Caudate nucleus (tissue), 63 donors: ENCODE measurements at places on chromosomes 12 and 14.

DNA sequence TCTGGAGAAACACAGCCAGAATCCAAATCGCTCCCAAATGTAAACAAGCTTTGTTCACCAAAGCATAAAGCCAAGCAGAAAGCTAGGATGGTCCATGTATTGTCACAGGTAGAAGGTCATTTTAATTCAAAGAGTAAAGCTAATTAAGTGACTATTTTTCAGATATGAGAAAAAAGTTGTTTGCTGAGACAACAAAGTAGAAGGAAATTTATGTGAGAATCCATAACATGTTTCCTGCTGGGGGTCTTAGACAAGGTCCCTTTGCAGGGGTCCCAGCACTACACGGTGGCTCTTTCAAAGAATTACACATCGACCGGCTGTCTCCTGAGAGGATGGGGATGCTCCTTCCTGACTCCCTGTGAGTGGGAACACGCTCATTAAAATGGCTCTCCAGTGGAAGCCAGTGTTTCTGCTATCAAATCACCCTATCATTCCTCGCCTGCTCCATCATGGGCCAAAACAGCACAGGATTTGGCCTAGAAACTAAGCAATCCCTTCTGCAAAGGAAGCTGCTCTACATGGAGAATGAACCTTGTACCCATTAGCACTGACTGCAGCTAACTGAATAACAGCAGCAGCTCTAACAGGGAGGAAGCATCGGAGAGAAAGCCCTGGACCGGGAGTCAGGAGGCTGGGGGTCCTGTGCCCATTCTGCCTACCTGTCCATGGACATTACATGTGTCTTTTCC is 175.3 kb downstream of the STXBP6 start:
- no peak for DNase-seq

DNA sequence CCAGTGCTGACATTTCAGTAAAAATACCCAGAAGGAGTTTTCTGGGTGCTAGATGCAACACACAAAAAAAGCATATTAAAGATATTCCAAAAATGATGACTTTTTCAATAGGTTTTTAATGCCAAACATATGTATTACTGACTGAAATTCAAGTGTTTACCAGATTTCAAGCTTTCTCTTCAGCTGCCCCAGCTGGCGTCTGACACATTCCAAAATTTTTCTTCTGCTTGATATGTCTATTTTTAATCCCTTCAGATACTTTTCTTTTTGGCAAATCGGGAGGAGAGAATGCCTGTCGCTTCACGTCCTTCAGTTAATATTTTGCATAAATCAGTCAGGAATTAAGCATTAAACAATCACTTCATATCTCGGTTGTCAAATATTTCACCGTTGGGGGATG is 7.1 kb upstream of the CCDC60 start:
- DNase-seq, result no peak

DNA sequence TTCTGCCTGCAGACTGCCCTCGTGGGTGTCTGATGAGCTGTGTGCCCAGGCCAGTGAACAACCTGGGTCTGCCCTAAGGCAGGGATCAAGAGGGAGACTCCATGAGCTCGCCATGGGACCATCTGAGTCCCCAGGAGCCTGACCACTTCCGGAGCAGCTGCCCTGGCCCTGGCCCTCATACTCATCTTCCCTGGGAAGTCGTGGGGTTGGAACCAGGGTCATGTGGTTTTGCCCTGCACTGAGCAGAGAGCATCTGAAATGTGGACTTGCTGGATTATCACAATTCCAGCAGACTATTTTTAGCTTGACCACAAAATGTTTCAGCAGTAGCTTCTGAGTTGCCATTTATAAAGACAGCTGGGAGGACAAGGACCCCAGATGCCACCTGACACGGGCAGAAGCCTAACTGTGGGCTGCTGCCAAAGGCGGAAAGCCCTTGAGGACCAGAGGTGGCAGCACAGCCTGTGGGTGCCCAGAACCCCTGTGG is 6.7 kb downstream of the BTBD6 start:
- no peak for DNase-seq

GRCh38 chr12:115953450-115953849 is 324.0 kb downstream of the MED13L start:
- DNase-seq, result no peak

- no peak for DNase-seq
Observed at GRCh38 chr14:105281371-105282097, 19.3 kb downstream of the BRF1 start.

GRCh38 chr12:57620936-57621496 is 9.8 kb downstream of the ARHGEF25 start:
- DNase-seq, result no peak

- DNase-seq, result peak; percentile 23
Observed at GRCh38 chr12:26853303-26854030, 20.5 kb upstream of the ITPR2 start.

GRCh38 chr12:14920475-14921126 is 17.7 kb downstream of the ERP27 start:
- DNase-seq, result no peak

DNA sequence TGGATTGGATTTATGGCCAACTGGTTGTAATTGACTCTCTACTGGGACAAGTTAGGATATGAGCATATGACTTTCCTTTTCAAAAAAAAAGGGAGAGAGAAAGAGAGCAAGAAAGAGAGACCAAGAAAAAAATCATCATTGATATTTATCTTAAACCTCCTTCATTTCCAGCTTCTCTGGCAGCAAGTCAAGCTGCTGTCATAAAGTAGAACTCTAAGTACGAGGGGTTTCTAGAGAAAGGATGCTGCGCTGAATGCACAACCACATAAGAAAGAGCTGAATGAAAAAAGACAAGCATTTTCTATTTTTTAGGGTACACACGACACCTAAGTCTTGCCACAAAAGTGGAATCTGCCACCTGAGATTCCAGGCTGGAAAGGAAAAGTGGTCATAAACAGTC is 182.6 kb downstream of the SLC25A21 start:
- no peak for DNase-seq
